ENCODE measurements at places on chromosomes 1 and 21.

GRCh38 chr1:54362881-54363340 lies 43.3 kb downstream of the SSBP3 start:
- no peak for DNase-seq

- no peak for DNase-seq
Measured at GRCh38 chr21:45742247-45742646, 98.7 kb downstream of the PCBP3 start.

DNA sequence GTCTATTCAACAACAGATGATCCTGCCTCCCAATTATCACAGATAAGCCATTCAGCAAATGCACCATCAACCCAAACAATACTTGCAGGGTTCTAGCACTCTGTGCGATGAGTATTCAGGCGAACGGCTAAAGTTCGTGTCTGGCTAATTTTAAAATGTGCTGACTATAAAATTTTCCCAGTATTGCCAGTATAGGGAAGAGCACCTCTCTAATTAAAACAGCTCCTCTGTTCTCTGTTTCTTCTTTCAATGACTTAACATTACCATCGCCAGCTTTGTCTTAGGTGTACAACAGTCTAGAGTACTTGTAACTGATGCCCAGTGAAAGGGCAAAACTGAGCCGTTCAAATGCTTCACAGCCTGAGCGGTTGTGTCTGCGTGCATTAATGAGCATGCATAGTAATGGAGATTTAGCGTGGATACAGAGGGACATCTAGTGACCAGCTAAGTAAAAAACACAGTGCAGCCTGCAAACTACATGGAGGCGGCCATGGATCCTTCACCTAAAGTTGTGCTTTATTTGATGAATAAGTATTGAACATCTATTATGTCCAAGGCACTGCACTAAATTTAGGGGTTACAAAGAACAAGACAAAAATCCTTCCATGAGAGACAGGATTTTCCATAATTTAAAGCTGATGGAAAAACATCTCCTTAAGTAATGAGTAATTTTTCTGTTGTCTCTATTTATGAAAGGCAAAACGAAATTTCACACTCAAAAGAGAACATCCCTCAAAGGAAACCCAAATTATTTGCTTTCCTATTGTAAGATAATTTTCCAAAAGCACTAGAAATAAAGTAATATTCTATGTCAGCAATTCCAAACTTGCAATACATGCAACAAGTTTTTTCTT lies 120.0 kb downstream of the SETD4 start:
- DNase-seq, result no peak

- DNase-seq, result no peak
Measured at GRCh38 chr1:17973694-17974093, 133.9 kb upstream of the IGSF21 start.

GRCh38 chr21:17264182-17264581 lies 248.7 kb upstream of the CXADR start:
- DNase-seq, result no peak

DNA sequence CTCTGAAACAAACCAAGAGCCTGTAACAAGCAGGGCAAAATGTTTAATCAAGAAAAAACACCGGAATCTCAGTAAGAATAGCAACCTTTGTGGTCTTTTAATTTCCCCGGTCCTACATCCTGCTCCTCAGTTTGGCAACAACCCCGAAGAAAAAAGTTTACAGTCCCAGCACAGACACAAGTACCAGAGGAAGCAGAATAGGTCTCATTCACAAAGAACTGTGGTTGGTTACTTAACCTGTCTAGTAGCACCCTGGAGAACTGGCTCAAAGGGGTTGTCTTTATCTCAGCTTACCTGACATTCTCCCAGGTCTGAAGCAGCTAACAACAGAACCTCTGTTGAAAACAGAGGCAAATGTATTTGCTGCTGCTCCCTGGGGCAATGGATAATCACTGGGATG lies 399.3 kb downstream of the AJAP1 start:
- DNase-seq, result no peak

- no peak for DNase-seq
Measured at GRCh38 chr1:206709772-206710459, 25.2 kb downstream of the MAPKAPK2 start.

GRCh38 chr1:162248854-162249535 lies 127.7 kb downstream of the SPATA46 start:
- no peak for DNase-seq

- no peak for DNase-seq
Measured at GRCh38 chr1:235806123-235806522, 60.6 kb downstream of the LYST start.

GRCh38 chr1:31576201-31576669 lies at the start of gene TINAGL1:
TINAGL1 (plus strand) TSS chr1:31576515; CDS start chr1:31577149, 634 bp downstream.
- no peak for DNase-seq

DNA sequence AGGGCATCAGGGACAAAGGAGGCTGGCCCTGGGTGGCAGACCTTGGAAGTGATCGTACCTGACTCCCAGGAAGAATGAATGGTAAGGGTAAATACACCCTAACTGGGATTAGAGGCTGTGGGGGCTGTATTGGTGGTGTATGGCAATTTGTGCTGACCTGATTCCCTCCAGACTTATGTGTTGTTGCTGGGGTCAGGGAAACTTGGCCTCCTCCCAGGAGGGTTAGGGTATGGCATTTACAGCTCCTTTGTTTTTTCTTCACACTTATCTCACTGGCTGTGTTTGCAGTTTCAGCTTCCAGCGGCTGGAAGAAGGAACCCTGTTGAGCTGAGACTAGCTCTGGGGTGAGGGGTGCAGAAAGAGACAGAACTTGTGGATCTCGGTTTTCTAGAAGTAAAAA lies 8.2 kb downstream of the VANGL1 start:
- DNase-seq, result no peak

DNA sequence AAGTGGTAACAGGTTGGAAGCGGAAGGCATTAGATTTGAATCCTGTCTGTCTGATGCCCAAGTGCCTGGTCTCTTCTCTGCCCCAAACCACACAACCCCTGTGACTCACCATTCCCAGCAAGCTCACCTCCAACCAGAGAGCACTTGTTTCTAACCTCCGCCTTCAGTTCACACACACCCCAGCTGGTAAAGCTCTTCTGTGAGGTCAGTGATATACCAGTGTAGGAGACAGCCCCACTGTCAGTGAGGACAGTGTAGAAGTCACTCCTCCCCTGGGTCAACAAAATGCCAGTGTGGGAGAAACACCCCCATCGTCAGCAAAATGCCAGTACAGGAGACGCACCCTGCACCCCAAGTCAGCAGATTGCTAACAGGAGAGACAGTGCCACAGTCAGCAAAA lies 2.6 kb downstream of the RIMS3 start:
- DNase-seq, result peak; percentile 54

DNA sequence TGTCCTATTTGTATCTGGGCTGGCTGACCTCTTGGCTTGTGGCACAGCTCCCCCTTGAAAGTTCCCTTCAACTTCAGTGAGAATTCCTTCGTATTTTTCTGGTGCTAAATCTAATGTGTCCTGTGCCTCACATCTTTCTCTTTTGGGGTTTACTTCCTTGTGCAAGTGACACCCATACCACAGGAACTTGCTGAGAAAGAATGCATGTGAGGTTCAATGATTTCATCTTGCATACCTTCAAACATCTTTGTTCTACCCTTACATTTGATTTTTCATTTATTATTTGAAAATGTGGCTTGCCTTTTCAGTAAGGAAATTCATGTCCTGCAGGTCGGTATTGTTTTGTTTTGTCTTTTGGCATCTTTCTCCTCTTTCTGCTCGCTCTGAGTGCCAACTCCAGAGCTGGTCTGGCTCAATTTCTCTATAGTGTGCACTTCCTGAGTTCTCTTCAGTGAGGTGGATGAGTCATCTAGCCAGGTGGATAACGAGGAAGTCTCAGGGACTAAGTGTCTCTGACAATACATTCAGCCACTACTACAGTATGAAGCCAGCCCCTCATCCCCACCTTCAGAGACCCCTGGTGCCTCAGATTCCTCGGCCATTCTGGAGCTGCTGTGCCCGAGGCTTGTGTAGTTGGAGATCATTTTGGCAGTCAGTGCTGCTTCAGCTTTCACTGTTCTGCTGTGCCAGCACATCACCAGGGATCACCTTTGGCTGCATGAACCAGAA lies 59.5 kb downstream of the RIPK4 start:
- no peak for DNase-seq

DNA sequence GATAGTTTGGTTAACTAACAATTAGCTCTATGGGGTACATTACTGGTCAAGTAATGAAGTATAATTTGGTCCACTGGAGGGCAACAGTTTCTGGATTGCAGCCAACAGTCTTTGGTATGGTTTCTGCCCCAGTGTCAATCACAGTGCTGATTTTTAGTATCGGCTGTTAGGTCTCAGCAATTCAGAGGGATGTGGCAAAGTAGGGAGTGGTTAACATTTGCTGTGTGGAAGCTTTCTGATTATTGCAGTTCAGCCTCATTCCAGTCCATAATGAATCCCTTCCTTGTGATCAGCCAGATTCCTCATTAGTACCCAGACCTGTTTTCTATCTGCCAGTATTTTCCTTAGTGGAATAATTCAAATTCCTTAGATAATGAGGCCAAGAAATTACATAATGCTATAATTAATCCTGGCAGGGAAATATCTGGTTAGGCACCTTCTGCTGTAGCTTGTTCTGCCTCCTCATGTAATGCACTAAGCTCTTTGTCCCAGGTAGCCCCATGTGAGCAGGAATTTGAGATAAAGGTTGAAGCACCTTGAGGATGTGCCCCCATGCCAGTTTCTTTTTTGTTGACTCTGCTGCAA lies 14.0 kb downstream of the F3 start:
- no peak for DNase-seq

GRCh38 chr1:227544067-227545050 lies 19.0 kb upstream of the ZNF678 start:
- DNase-seq, result no peak

GRCh38 chr1:24696041-24696755 lies 49.0 kb upstream of the CLIC4 start:
- DNase-seq, result no peak

DNA sequence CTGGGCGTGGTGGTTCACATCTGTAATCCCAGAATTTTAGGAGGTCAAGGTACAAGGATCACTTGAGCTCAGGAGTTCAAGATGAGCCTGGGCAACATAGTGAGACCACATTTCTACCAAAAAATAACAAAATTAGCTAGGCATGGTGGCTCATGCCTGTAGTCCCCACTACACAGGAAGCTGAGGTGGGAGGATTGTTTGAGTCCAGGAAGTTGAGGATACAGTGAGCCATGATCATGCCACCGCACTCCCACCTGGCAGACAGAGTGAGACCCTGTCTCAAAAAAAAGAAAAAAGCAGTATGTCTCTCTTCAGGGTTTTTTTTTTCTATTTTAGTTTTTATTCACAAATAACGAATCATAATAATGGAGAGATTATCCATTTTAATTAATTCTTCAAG lies 233.7 kb upstream of the DMRTA2 start:
- DNase-seq, result no peak

- DNase-seq, result no peak
Measured at GRCh38 chr1:72946903-72947499, 664.7 kb upstream of the NEGR1 start.

DNA sequence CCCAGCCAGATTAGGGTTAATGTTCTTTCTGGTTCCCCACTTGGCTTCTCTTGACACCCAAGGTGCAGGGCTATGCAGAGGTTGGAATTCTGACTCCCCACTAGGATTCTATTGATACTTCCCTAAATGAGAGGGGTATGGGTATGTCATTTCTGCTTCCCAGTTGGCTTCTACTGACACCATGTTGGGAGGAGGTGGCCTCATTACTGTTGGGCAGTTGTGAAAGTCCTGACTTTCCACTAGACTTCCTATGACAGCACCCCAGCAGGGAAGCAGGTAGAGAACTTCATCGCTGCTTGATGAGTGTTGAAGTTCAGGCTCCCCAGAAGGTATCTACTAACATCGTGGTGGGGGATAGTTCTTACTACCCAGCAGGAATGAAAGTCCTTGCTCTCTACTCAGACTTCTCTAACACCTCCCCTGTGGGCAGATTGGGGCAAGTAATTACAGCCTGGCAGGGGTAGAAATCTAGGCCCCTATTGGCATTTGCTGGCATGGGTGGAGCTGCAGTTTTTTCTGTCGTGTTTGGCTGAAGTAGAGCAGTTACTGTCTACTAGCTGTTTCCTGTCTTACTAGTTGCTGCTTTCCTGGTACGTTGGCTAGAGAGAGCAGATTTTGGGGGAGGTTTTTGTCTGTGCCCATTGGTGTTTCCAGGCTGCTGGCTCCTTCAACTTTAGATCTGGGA lies 41.5 kb downstream of the ZYG11B start:
- DNase-seq, result no peak

DNA sequence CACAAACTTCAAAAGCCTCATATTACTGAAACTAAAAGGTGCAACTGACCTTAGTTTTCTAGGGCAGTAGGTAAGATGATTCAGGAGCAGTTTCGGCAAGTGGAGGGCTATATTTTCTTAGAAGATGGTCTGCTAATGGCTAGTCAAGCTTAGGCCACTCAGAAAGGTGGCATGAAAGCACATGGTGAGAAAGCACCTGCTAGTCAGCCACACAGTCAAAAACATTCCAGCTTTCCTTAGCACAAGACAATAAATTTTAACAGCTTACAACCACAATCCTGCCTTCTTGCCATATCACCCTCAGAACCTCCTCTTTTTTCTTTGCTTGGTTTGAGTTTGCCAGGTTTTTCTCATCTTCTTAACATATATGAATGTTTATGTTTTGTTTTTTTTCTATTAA lies 81.1 kb upstream of the SLFNL1 start:
- DNase-seq, result no peak

DNA sequence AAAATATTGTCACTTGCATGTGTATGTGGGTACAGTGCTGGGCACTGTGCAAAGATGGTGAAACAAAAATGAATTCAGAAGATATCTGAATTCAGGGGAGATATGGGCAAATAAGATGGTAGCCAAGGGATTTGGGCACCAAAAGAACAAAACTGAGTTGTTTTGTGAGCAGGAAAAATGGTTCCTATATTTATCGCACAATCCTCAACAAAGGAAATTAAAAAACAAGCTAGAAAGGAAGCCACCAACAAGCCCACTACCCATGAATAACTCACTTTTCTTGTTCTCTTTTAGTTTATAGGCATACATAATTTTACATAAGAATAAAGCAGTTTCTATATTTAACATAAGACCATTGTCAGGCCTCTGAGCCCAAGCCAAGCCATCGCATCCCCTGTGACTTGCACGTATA lies 40.7 kb upstream of the VASH2 start:
- DNase-seq, result no peak

DNA sequence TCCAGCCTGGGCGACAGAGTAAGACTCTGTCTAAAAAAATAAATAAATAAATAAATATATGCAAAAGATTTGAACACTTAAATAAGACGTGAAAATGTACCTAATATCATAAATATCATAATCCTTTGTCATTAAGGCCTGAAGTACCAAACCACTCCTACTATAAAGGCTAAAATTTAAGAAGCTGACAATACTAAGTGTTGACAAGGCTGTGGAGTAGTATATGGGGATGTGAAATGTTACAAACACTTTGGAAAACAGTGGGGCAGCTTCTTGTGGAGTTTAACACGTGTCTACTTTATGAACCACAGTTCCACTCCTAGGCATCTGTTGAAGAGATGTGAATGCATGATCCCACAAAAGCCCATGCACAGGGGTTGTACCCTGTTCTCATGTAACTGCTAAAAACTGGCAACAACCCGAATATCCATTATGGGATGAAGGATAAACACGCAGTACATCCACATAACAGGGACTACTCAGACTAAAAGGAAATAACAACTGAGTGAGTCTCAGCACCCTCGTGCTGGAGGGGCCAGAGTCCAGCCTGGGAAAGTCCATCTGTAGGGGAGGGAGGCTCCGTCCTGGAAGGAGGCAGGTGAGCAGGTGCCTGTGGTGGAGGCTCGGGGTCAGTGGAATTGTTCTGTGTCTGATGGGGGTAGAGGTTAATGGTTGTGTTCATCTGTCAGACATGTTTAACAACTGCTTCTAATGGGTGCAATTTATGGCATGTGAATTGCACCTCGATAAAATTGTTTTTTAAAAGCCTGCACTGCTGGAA lies 6.7 kb upstream of the SLC19A1 start:
- no peak for DNase-seq
